ENCODE measurements at places on chromosomes 4 and X. TPM values are rescaled to one million over a fixed set of nuclear protein-coding genes. Genes with fewer than 3 reads are reported as not detected.

RTL3 gene
- total RNA-seq: 0.55 TPM

CCDC160 gene
- not detected for total RNA-seq

NMU gene
- total RNA-seq: 0.47 TPM

CDKL5 gene
- 9.8 TPM for total RNA-seq

SYN1 gene
- 6.4 TPM for total RNA-seq

CFAP97 gene
- total RNA-seq: 14.1 TPM

GLRB gene
- total RNA-seq: 14.5 TPM

RHOH gene
- total RNA-seq: 0.47 TPM

TMPRSS11E gene
- not detected for total RNA-seq

REELD1 gene
- 0.71 TPM for total RNA-seq

CABS1 gene
- total RNA-seq: not detected

AADAT gene
- total RNA-seq: 1.2 TPM

TCEAL3 gene
- 47.5 TPM for total RNA-seq

MYL5 gene
- 3.2 TPM for total RNA-seq

PABPC1L2A gene
- total RNA-seq: not detected

GLRA2 gene
- not detected for total RNA-seq

FRG2 gene
- total RNA-seq: not detected

MFSD8 gene
- 8.3 TPM for total RNA-seq

AKAP14 gene
- total RNA-seq: not detected

SH3RF1 gene
- 12.4 TPM for total RNA-seq

DCLK2 gene
- 12.1 TPM for total RNA-seq

TSPAN6 gene
- 12.0 TPM for total RNA-seq

TEX11 gene
- total RNA-seq: not detected

FGA gene
- not detected for total RNA-seq

DDX53 gene
- not detected for total RNA-seq

MAGEA9B gene
- not detected for total RNA-seq

TLR10 gene
- total RNA-seq: not detected

RHOXF1 gene
- total RNA-seq: not detected

FDCSP gene
- total RNA-seq: not detected

GAGE13 gene
- total RNA-seq: not detected

SSX4 gene
- total RNA-seq: not detected

TMEM150C gene
- total RNA-seq: 14.2 TPM

RIPPLY1 gene
- total RNA-seq: not detected

TMEM187 gene
- 4.7 TPM for total RNA-seq

STK32B gene
- total RNA-seq: 0.31 TPM

TMEM154 gene
- 2.0 TPM for total RNA-seq

PABPC1L2B gene
- total RNA-seq: not detected

ALAS2 gene
- 9.8 TPM for total RNA-seq

AREG gene
- total RNA-seq: 31.3 TPM

PAGE4 gene
- not detected for total RNA-seq

ZNF141 gene
- 7.6 TPM for total RNA-seq

GYG2 gene
- total RNA-seq: 4.3 TPM

ABLIM2 gene
- total RNA-seq: 11.2 TPM

NSUN7 gene
- 9.8 TPM for total RNA-seq

PRMT9 gene
- total RNA-seq: 5.2 TPM

SPACA5 gene
- total RNA-seq: not detected

KCNIP4 gene
- not detected for total RNA-seq

NXF3 gene
- 0.22 TPM for total RNA-seq

CPEB2 gene
- 11.6 TPM for total RNA-seq

PRKG2 gene
- total RNA-seq: 2.5 TPM

CXCL11 gene
- total RNA-seq: not detected

AFF1 gene
- 73.5 TPM for total RNA-seq

WWC2 gene
- total RNA-seq: 22.4 TPM

F8A1 gene
- total RNA-seq: 12.2 TPM

Measured in right atrium auricular region (tissue), 2 donors.